Airway epithelial cell (primary cell): ENCODE measurements at places on chromosomes 11 and 22. TPM values are rescaled to one million over a fixed set of nuclear protein-coding genes. Genes with fewer than 3 reads are reported as not detected.

The PPP1R14B gene
- total RNA-seq, result 418 and 455 TPM in 2 replicates

The SPI1 gene
- not detected in 2 replicates for total RNA-seq

The WNT11 gene
- 0.21 TPM in 1 of 2 replicates, not detected in the other for total RNA-seq

The TSPAN4 gene
- total RNA-seq, result 89.6 and 96.4 TPM in 2 replicates
